ENCODE measurements at places on chromosomes 12 and 14.

DNA sequence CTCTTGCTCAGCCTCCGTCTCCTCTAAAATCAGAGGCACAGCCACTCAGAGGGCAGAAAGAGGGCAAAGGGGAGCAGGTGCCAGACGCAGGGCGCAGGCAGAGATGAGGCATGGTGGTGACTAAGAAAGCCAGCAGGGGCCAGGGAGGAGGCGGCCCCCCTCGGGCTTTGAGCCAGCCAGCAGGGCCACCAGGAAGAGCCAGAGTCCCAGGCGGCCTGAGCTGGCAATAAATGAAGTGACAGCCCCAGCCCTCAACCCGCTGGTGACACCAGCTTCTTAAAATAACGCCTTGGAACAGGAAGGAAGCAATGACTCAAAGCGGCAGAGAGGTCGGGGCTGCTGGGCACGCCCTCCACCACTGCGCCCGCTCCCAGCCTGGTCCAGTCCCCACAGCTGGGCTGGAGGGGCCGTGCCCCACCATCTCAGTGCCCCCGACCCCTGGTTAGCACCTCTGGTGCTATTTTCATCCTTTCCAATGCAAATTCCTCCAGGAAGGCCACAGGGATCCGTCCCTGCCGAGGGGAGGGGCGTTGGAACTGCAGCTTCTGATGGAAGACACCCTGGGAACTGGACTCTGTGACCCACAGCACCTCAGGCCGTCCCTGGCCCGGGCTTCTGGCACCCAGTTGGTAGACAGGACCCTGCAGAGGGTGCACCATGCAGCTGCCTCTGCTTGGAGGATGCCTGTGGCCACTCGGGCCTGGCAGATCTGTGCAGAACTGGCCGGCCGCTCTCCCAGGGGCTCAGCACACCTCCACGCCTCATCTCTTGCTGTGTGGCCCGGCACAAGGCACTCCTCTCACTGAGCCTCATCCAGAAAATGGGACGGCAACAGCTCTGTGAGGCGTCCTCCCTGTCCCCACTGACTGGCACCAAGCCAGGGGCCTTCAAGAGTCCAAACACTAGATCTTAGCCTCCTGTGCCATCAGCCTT, 113.7 kb downstream of the NCOR2 start:
- DNase-seq = no peak

DNA sequence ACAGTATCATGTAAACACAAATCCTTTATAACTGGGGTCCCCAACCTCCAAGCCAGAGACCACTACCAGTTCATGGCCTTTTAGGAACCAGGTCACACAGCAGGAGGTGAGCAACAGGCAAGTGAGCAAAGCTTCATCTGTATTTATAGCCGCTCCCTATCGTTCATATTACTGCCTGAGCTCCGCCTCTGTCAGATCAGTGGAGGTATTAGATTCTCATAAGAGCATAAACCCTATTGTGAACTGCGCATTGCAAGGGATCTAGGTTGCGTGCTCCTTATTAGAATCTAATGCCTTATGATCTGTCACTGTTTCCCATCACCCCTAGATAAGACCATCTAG, 49.9 kb downstream of the LRP6 start:
- no peak for DNase-seq

- DNase-seq = no peak
These were observed 11.5 kb downstream of the CHGA start for GRCh38 chr14:92934196-92935085.

GRCh38 chr12:2834581-2835491, at the start of gene NRIP2:
Gene NRIP2, minus strand, starts transcription at chr12:2835035. Its CDS starts 52 bp downstream, at chr12:2834983.
- DNase-seq = no peak

DNA sequence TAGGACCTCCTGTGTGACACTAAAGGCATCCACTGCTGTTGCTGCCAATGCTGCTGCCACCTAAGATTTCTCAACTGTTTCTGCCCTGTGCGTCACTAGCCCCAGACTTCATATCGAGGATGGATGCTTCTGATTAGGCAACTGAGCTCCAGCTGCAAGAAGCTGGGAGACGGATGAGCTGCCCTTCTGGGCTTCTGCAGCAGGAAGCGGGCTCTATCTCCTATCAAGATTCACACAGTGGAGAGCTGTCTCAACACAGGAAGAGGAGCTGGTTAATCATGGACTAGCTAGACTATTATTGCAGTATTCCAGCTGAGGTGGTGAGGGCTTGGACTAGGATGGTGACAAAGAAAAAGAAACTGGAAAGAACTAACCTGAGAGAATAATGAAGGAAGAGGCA, 59.2 kb upstream of the PELI2 start:
- no peak for DNase-seq

- DNase-seq = no peak
These were observed 477.1 kb upstream of the GARIN6 start for GRCh38 chr12:99170461-99170860.

- no peak for DNase-seq
These were observed 9.4 kb downstream of the STON2 start for GRCh38 chr14:81390696-81391095.

DNA sequence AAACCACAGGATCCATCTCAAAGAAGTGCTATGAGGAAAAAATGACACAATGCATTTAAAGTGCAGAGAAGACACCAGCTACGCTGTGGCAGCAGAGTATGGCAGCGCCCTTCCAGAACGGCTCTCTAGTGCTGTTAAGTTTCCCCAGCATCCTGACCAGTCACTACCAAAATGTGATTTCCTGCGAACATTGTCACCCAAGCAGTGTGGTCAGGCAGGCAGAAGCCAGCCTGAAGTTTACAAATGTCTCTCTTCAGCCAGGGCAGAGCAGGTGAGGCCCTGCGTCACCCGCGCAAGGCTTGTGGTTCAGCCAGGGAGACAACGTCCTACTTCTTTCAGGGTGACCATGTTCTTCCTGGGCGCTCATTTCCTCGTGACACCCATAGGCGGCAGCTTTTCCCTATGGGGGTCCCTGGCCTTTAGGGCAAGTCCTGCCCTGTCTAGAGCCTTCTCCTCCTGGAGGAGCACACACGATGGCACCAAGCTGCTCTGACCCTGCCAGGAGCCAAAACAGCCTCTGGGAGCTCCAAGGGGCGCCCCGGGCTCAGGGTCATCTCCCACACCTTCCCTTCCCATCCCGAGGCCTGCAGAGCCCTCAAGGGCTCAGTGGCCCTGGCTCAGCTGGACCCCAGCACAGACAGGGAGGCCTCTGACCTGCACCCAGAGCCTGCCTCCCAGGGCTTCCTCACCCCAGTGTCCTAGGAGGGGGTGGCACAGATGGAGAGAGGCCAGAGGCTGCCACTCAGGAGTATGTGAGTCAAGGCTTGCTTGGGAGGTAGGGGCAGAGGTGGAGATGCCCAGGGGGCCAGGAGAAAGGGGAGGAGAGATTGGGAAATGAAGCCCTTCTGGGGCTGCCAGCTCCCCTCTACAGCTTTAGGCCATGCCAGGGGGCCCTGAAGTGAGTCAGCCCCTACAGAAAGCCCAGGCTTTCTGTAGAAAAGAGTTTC, 41.9 kb downstream of the PSMA6 start:
- DNase-seq = no peak

DNA sequence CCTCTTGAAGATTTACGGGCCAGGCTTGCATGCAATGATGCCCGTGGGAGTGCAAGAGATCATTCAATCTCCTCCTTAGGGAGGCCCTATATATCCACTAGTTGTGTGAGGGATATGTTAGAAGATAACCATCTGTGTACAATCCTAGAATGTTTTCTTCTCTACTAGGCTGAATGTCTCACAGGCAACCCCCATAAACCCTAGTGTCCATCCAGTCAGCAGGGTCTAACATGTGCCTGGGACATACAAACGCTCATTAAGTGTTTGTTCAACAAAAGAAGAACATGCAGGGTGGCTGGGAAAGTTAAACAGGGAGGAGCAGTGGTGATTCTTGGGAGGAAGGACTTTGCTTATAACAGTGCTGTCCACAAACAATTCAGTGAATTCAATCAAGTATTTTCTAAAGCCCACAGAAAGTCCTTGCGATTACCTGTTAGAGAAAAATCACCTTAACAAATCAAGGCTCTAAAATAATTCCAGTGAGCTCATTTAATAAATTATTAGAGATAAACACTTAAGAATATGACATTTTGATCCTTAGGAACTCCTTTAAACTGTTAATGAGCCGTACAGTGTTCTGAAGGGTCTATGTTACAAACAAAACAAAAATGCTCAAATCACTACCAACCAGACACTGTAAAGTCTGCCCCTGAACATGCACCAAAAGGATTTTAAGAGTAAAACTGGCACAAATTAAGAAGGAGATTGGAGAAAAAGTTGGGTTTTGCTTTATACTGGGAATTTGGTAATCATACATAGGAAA, 96.6 kb upstream of the FERMT2 start:
- DNase-seq = no peak

DNA sequence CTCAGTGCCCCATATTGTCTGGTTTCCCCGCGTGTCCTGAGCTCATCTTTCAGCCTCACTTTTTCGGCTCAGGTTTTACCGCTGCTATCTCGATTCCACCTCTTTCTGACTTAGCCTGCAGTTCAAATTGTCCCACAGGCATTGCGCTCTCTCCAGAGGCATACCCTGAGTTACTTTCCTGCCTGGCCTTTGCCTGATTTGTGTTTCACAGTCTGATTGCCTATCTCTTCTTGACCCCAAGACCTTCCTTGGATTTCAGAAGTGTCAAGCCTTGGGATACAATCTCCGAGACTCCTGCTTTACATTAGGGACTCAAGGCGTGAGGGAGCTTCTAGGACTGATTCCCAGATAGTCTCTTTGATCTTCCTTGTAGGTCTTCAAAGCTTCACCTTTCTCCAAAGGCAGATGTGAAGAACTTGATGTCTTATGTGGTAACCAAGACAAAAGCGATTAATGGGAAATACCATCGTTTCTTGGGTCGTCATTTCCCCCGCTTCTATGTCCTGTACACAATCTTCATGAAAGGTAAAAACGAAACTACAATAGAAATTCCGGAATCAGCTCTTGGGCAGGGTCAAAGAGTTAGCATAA, 629 bp downstream of the LETMD1 start:
- DNase-seq = no peak

- no peak for DNase-seq
These were observed 121.4 kb upstream of the PCED1B start for GRCh38 chr12:46958053-46958452.

GRCh38 chr12:7512553-7512952, 9.0 kb upstream of the CD163 start:
- DNase-seq = no peak

DNA sequence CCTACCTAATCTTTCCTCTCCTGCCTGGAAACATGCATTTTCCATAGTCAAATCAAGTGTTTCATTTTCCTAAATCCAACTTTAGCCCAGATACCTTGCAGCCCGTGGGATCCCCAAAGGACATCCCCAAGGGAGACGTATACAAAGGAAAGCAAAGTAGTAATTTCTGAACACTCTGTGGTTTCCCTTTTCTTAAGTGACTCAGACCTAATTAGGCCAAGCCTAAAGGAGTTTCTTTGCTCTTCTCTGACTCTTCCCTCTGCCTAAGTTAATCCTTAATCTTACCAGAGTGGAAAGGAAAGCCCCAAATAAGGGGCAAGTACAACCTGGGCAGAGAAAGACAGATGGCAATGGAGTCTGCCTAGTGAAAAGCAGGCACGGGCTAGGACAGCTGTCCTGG, 250.3 kb downstream of the SPTSSA start:
- DNase-seq = no peak

GRCh38 chr12:102957339-102958050, at the start of gene ASCL1:
Gene ASCL1, plus strand, starts transcription at chr12:102957674. Its CDS starts 571 bp downstream, at chr12:102958245.
- DNase-seq = no peak

- DNase-seq = no peak
These were observed 25.1 kb upstream of the DICER1 start for GRCh38 chr14:95182379-95182778.

DNA sequence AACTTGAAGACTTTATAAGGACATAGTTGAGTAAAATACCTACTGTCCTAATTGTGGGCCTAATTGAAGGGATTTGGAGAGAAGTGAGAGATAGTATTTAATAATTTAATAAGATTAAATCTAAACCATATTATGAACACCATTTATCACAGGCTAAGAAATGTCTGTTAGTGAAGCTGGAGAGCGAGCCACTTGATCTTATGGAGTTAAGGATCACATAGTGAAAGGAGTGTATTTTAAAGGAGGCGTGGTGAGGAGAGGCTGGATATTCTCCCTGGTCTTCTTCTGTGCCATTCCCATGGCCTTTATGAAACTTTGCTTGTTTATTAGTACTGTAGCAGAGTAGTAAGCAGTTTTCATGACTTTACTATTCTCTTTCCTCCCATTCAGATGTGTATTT, 172.4 kb downstream of the TRHDE start:
- no peak for DNase-seq

DNA sequence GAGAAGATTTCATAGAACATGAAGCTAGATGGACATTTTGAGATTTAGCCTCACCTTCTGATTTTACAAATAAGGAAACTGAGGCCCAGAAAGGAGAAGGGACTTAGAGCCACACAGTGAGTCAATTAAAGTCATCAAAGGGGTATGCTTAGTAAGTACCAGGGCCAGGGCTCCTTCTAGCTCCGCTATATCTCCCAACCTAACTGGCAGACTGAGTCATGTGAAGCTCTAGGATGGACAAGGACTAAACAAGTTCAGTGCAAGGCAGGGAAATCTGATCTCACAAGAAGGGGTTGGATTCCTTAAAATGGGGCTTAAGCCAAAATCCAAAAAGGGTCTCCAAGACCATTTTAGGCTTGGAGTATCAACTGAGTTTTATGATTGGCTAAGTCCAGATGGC, 215.8 kb downstream of the PHLDA1 start:
- DNase-seq = no peak

DNA sequence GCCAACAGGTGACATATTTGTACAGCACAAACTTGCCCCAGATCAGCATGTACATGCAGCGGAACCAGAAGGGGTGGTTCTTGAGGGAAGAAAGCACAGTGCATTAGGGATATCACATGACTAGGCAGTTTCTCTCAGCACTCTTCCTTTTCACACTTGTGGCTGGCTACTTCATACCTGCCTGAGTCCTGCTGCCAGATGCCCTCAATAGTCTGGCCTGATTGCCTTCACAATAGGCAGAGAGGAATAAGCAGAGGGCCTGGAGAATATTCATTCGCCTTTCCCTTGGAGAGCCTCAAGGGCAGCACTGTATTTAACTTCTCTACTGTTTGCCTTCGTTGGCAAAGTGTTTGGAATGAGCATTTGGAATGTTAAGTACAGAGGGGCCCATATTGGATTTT, 7.9 kb downstream of the EMG1 start:
- DNase-seq = no peak

DNA sequence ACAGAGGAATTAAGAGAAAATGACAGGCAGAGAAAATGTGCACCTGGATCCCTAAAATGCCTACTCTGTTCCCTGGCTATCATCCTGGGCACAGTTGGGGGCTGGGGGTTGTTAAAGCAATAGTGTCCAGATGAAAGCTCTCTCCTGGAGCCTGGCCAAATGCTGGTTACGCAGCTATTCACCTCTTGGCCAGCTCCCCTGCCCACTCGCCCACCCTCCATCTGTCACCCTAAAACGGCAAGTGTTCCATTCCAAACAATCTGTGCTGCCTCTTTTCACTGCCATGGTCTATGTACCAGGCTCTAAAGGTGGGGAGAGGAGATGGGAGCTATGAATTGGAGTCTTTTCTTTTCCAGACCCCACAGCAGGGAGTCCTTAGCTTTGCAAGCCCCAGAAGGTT, 24.7 kb upstream of the NPFF start:
- no peak for DNase-seq

Data from D721Med (cell line).